ENCODE measurements at places on chromosomes 1 and 21.

DNA sequence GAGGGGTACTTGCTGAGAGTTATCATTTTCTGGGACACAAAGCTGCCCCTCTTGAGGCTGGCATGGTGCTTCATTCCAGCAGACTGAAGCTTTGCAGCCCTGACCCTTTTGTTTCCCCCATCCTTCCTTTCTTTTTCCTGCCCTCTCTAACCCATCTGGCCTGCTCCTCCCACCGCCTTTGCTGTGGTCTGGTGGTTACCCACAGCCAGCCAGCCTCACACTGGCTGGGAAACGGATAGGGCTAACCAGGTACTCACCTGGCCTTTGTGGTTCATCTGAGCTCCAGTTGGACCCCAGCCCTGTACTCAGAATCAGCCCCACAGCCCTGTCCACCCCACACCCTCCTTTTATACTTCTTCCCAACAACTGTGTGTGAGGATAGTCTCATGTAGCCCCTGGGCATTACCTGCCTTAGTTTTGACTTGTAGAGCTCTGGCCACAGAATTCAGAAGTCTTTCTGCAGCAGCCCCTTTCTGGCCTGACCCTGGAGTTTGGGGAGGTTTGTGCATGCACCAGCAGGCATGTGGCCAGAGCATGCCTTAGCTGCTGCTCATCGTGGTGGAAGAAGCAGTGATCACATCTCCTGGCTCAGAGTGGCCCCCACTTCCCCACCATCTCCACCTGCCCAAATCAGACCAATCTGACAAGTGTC, 138.0 kb downstream of the TRABD2B start:
- DNase-seq = no peak

- DNase-seq = no peak
Observed at GRCh38 chr21:34796518-34797200, 127.9 kb downstream of the CLIC6 start.

DNA sequence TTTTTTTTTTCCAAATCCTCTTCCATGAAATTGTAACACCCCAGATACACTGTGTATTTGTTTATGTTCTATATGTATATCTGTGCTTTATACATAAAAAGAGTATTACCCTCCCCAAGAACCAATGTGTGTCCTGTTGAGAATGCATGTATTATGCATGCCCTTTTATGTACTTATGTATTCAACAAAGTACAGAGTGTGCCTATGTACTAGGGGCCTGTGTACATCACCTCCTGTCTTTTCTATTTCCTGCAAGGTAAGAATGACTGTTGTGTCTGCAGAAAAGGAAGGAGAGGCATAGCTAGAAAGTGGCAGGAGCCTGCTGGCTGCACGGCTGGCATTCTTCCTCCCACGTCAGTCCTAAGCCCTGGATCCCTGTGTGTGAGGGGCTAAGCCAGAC, 7.0 kb downstream of the TMEM61 start:
- DNase-seq = no peak

DNA sequence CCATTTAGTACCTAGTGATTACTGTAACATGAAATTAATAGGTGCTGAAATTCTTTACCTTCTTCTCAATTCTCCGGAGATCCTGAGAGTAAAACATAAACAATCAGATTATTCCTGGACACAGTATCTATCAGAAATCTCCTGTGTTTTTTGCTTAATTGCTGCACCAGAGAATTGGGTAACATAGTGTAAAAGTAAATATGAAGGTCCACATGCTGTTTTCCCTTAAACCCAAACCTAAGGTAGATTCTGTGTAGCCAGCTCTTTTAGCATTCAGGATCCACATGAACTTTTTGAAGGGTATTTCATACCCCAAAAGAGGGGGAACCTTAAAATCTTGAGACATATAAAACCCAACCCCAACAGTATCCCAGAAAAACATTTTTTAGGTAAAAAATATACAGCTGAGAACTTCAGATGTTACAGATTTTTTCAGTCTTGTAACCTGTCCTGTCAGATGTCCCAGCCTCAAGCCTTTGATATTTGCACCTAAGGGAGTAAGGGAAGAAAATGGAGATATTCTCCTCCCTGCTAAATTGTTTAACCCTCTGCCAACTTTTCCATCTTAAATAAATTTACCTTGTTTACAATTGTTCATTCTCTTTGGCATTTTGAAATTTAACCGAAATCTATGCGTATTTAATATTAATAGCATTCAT, 11.2 kb downstream of the ODR4 start:
- DNase-seq = no peak

DNA sequence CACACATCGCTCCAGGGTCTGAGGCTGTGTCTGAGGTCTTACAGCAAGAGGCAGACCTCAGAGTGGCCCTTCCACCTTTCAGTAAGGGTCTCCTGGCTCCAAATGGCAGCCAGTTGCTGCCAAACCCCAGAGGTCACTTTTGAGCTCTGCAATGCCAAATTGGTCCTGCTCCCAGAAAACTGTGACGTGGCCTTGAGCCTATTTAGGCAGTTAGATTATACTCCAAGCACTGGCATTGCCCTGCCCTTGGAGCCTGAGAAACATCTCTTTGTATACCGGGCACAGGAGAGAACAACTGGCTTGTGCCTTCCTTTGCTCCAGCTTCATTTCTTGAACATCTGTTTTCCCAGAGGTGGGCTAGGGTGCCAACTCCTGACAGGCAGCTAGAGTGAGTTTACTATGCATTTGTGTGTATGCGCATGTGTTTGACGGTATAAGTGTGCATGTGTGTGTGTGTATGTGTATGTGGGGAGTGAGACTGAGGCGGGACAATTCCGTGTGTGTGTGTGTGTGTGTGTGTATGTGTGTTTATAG, 134.5 kb downstream of the IER5 start:
- DNase-seq = no peak

GRCh38 chr1:24551960-24552571, 3.8 kb upstream of the NCMAP start:
- no peak for DNase-seq

DNA sequence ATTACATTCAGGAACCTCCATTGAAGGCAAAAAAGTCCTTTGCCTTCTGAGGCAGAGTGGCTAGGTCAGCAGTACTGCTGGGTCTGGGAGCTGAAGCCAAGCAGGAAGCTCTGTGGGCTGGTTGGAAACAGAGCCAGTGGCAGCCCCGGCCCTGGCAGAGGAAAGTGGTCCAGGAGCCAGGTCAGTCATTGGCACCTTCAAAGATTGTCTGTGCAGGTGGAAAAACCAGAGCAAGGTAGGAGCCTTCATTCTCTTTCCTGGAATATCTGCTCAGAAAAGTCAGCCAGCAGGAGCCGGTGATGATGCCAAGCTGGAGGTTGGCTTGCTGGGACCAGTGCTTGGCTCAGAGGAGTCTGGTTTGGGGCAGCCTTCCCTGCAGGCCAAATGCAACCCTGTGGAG, 12.5 kb upstream of the DISP3 start:
- DNase-seq = no peak

GRCh38 chr1:202351725-202352124, 3.2 kb downstream of the PPP1R12B start:
- DNase-seq = no peak

DNA sequence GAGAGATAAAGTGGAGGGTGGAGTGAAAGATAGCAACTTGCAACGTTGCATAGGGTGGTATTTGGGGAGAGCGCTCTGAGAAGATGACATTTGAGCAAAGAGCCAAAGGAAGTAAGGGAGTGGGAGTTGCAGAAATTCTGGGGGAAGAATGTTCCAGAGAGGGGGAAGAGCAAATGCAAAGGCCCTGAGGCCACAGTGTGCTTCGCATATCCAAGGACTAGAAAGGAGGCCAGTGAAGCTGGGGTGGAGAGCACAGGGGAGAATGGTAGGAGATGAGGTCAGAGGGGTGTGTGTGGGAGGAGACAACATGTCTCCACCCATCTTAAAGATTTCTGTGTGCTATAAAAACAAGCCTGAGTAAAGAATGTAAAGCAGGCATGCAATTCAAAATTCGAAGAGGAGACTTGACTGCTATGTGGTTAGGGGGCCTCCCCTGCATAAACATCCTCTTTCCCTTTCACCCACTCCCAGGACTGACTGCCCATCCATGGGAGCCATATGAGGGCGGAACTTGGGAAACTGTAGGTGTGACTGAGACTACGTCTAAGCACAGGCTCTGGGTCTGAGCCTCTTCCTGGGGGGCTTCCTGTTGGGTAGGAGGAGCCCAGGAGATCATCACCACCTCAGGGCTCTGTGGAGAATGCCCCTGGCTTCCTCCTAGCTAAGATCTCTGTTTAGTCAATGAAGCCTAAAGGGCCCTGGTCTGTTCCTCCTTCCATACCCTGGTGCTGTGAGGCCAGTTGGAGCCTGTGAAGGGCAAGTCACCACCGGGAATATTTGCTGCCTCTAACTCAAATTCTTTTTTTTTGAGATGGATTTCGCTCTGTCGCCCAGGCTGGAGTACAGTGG, 2.9 kb upstream of the CLIC4 start:
- DNase-seq = no peak

DNA sequence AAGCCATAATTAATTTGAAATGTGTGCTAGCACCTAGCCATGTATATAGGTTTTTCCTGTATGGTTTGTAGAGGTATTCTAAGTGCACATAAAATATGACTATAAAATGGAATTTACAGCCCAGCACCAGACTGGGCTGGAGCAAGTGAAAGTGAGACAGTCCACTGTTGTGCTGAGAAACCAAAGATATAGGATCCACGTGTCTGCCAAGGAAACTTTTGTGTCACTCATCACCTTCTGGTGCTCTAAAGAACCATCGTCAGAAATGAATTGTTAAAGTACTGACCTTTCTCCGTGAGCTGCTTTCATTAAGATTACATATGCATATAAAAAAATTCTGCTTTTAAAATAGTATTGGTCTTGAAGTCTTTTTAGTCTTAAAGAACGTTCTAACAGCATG, 141.0 kb upstream of the ZC3H11B start:
- DNase-seq = no peak

DNA sequence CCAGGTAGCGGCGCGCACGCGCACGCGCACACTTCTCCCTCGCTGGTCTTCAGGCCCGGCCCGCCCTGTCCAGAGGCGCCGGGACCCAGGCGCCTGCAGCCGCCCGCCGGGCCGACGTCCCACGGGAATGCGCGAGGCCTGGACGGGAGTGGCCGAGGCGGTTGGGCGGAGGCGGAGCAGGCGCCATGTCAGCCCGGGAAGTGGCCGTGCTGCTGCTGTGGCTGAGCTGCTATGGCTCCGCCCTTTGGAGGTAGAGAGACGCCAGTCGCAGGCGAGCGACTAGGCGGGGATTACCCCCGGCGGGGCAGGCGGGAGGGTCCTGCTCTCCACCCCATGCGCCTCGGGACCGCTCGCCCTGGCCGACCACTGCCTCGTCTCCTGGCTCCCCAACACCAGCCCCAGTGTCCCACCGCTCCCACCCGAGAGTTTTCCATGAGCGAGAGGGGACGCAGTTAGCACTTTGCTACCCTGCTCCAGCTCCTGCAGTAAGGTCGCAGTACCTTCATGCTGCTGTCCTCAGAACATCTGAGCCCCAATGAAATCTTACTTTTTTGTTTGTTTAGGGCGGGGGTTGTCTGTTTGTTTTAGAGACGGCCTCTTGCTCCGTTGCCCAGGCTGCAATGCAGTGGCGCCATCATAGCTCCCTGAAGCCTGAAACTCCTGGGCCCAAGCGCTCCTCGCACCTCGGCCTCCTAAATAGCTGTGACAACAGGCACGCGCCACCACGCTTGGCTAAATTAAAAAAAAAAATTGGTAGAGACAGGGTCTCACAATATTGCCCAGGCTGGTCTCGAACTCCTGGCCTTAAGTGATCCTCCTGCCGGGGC, at the start of gene CATSPERE:
Gene CATSPERE, plus strand, starts transcription at position 29 of the 827 bp plus-strand sequence. Its CDS starts 157 bp downstream, at position 186.
- peak; percentile 14 for DNase-seq

DNA sequence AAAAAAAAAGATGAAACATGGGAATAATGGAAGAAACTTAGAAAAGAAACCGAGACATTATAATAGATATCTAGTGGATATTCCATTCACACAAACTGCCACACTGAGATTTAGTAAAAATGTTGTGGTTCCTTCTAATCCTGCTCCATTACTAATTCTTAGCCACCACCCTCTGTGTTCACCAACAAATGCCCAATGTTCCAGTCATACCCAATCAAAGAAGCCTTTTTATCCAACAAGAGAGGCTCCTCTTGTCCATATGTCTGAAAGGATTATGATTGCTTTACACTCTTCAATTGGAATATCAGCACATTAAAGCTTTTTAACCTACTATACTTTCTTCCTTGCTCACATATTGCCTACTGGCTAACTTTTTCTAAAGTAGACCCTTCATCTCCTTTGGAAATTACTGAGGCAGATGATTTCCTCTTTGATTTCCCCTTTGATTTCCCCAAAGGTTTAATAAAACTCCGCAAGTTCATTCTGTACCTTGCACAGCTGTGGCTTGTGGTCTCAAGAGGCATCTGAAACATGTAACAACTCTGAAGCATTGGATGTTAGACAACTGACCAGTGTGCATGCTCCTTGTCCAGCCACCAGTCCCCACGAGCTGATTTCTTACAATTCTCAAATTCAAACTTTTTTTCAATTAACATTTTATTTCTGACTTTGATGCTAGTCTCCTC, 305.6 kb upstream of the LYPLAL1 start:
- DNase-seq = no peak

GRCh38 chr1:64850846-64851245, 106.0 kb downstream of the RAVER2 start:
- DNase-seq = no peak

DNA sequence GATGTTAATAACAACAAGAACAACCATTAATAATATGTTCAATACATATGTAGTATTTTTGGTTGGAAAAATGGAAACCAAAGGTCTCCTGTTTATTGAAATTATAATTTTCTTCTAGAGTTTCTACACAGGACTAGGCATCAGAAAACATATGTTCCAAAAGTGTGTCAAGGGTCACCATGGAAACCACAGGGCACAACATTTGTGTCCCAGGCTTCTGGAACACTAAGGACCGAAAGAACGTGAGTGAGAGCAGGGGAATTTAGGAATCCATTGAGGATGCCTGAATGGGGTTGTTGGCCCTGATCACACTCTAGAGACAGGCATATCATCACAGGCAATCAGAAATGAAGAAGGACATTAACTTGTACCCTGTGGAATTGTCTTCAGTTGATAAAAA, 7.5 kb upstream of the CDC14A start:
- DNase-seq = no peak

- DNase-seq = no peak
Observed at GRCh38 chr1:153963850-153964331, 554 bp upstream of the SLC39A1 start.

- no peak for DNase-seq
Observed at GRCh38 chr1:29236712-29237128, 398 bp downstream of the PTPRU start.

DNA sequence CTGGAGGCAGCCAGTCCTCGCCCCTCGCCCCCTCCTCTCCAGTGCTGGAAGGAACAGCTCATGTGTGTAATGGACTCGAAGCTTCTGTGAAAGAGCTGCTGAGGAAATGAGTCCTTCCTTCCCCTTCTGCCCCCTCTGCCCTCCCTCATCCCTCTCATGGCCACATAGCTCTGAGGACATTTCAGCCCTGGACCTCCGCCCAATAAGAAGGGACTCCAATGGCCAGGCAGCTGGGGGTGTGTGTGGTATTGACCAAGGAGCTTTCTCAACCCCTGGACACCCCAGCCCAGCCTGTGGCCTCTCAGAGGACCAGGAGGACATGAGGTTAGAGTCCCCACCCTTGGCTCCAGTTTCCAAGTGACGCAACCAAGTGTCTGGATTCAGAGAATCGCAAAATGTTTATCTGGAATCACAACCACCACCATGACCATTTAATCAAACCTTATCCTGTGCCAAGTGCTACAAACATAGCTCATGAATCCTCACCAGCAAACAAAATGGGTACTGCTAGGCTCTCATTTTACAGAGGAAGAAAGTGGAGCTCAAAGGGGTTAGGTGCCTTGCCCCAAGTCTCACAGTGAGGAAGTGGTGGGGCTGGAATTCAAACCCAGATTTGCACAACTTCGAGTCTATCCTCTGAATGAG, 47.8 kb upstream of the ECE1 start:
- no peak for DNase-seq

GRCh38 chr1:95734560-95734959, 500.6 kb downstream of the RWDD3 start:
- no peak for DNase-seq

All from esophagus squamous epithelium (tissue), 5 donors.